ENCODE measurements at places on chromosomes 5 and 9.

DNA sequence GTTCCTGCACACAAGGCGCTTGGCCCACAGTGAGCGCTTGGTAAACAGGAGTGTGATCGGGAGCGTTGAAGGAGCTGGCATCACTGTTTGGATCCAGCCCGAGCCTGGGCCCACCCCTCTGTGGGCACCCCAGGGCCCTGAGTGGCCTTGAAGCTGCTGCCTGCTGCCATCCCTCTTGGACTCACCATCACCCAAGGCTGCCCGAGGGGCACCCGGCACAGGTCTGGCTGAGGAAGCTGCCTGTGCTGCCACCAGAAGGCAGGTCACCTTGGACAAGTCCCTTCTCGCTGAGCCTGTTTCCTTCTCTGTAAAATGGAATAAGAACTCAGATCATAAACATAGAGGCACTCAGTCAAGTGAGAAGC is 53.6 kb downstream of the LRSAM1 start:
- no peak for DNase-seq

DNA sequence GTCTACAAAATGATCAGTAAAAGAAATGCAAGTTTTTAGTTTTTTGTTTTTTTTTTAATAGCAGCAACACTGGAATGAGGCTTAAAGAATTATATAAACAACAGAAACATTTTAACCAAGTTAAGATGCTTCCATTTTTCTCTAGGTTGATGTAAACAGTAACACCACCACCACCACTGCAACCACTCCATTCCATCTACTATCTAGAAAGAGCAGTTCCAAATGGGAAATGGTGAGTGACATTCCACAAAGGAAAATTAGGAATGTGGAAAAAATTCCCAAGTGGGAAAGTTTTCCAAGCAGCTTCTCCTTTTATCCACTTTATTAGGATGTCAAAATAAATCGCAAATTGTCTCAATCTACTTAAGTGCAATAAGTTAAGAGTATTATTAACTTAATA is 32.6 kb downstream of the SLC38A9 start:
- DNase-seq: no peak

DNA sequence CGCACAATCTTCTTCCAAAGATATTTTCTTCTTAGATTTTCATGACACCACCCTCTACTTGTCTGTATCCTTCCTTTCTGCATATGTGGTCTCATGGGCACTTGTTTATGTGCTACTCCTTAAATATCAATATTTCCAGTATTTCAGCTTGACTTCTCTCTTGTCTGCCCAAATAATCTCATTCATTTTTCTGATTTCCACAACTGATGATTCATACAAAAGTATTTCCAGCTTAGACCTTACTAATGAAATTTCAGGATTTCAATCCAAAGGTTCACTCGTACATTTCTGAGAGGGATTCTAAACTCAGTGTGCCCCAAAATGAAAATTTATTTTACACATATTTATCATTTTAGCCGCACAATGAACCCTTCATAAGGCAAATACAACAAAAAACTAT is 928.9 kb upstream of the C9orf72 start:
- no peak for DNase-seq

DNA sequence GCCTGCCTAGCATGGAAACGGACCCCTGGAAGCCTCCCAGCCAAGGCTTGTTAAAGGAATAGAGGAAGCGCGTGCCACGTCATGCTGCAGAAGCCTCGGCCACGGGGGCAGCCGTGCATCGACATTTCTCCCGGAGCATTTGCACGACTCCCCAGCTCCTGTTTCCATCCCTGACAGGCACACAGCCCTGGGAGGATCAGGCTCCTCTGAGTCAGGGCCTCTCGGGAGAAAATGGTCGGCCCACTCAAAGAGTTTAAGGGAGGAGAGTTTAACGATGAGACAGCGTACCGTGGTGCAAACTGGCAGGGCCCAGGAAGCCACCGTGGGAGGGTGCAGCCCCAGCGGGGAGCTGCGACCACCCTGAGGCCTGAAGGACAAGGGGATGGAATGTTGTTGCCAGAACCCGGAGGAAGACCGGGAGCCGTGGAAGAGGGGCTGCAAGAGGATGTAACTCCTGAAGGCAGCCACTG is 213.6 kb downstream of the PAX5 start:
- DNase-seq: no peak

GRCh38 chr9:73089304-73089985 is 62.2 kb upstream of the ANXA1 start:
- DNase-seq: no peak

DNA sequence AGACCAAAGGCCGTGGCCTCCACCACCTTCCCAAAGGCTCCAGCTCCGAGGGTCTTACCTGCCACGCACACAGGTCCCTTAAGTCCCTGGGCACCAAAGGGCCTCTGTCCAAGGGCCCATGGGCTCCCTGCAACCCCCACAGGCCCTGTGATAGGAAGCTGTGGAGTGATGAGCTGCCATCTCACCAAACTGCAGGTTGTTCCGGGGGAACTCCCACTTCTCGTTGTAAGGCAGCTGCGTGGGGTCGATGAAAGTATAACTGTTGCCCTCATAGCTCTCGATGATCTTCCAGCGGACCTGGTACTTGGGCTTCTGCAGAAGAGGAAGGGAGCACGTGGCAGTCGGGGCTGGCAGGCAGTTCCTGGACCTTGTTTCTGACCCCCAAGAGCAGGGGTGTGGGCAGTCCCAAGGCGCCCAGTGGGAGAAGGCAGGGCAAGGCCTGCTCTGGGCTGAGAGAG is 24.8 kb downstream of the CSF1R start:
- DNase-seq: no peak

DNA sequence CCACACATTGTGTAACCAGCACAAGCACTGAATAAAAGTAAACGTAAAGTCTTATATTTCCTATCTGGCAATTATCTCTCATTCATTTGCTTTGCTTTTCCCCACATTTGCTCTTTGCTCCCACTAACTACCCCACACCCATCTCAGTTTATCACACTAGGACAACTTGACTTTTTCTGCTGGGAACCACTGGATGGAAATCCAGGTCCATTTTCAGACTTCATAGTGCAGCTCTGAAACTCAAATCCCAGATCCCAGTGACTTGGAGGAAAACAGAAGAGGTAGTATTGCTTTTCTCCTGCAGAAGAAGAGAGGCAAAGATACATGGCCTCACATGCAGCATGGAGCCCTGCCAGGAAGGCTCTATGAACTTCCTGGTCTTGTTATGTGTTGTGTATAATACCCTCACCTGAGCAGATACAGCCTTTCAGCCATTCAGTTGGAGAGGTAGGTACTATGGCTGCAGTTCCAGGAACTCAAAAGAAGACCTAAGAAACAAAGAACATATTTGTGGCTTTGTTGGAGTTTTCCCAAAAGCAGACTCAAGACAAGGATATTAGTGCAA is 90.0 kb upstream of the NIPBL start:
- DNase-seq: no peak

- no peak for DNase-seq
Measured at GRCh38 chr5:509611-510185, 14.6 kb downstream of the SLC9A3 start.

- no peak for DNase-seq
Measured at GRCh38 chr5:91126448-91126847, 256.7 kb downstream of the ARRDC3 start.

- no peak for DNase-seq
Measured at GRCh38 chr9:15711531-15711930, 158.7 kb downstream of the CCDC171 start.

- no peak for DNase-seq
Measured at GRCh38 chr9:72349911-72350310, 15.1 kb downstream of the ZFAND5 start.

DNA sequence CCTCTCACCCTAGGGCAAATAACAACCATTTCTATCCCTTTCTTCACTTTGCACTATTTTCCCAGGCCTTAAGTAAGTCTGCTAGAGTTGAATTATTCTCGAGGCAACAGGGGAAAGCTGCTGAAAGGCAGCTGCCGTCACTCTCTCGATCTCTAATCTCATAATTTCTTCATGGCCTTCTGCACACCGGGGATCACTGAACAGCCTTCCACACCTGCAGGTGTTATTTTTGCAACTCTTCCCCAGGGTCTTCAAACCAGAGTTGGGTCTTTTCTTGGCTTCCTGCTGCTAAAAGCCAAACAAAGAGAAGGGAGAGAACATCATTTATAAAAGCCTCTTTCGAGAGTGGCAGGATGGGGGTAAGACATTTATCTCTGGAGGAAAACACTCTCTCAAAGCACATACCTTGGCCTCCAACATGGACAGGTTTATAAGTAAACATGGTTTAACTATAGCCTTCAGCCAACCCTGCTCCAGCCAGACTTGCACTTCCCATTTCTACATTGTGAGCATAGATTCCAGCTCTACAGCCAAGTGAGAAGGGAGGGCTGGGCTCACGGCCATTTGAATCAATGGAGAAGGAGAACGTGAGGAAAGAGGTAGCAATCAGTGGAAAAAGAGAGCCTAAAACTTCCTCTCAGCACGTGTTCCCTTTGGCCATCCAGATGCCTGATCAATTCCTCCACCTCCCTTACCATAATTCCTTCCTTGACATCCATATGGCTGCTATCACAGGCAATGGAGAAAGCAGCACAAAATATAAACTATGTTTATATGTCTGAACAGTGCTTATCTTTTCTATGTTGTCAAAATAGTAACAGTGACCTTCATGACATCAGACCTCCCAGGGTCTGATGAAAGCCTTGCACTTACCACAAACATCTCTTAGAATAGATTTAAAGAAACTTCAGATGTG is 464.9 kb downstream of the TLE1 start:
- no peak for DNase-seq

DNA sequence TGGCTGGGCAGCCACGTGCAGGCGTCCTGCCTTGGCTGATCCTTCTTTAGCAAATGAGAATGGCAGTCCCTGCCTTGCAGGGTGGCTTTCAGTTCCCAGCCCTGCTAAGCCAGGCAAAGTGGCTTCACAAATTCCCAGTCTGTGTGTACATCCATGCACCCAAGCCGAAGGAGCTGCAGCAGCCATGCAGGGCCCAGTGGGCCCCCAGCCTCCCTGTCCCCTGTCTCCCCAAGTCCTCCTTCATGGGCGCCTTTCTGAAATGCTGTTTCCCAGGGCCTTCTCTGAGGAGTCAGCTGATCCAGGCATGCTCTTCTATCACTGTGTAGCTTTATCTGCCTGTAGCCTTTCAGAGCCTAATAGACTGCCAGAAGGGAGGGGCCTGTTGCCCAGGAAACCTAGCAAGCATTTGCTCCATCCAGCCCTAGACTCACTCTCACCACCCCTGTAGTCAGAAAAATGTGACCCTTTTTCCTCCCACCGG is 47.4 kb upstream of the SHC3 start:
- no peak for DNase-seq

- peak; percentile 83 for DNase-seq
Measured at GRCh38 chr9:37800631-37801286, at the start of gene DCAF10. Gene DCAF10, plus strand, starts transcription at chr9:37800797. Its CDS starts 70 bp downstream, at chr9:37800867.

GRCh38 chr5:8209500-8209899 is 340.6 kb downstream of the MTRR start:
- DNase-seq: no peak

DNA sequence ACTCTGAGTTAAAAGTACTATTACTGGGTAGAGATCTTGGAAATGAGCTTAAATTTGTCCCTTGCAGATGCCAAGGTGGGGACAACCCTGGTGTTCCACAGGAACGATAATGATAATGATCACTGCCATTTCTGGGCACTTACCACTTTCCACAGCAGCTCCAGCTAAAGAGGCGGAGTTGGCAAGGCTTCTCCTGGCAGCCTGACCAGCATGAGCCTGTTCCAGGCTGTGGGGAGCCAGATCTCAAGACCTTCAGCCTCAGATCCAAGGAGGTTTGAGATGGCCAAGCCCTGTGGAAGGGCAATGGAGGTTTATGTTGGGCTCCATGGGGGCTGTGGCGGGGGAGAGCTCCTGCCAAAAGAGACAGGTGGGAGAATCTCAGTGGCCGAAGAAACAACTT is 244.9 kb upstream of the MVB12B start:
- DNase-seq: no peak

DNA sequence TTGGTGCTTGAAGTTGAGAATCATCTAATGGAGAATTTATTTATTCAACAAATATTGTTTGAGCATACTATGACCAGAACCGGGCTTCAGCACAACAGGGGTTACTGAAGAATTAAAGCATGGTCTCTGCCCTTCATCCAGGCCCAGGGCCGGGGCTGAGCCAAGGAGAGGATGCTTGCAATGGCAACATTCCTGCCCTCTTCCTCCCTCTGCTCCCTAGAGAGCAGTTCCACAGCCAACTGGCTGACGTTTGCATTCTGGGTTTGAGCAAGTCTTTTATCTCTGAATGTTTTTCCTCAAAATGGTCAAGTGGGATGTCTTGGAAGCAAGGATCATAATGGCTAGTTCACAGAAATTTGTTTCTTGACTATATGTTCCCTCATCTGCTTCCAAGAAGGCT is 80.7 kb downstream of the GLDC start:
- no peak for DNase-seq

DNA sequence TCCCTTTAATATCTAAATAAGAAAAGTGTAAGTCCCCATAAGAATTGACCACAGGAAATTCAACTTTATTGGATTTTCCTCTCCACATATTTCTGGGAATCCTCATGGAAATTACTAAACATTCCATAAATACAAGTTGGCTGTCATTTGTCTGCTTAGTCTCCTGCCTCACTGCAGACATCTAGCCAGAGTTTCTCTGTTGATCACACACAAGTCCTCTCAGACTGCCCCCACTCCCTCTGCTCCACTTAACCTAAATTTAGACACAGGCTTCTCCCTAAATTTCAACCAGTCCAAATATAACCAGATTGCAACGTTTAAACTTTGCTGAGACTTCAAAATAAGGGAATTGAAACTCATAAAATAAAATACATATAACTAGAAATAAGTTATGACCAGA is 982.1 kb downstream of the DTWD2 start:
- DNase-seq: no peak

GRCh38 chr9:13431222-13431536 is 151.7 kb upstream of the MPDZ start:
- no peak for DNase-seq

DNA sequence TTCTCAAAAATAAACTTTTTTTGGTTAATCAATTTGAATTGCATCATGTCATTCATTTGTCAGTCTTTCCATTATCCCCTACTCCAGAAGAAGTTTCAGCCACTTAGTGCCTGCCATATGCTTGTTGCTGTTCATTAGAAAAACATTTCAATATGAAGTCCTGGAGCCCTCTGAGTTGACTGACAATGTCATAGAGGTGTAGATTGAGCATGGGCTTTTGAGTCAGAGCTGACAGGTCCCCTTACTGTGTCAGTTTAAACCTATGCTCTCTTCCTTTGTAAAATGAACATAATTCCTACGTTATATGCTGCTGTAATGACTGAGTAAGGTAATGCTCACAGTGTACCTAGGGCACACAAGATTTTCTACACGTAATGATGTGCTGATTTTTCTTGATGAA is 114.0 kb downstream of the CTNND2 start:
- DNase-seq: no peak

DNA sequence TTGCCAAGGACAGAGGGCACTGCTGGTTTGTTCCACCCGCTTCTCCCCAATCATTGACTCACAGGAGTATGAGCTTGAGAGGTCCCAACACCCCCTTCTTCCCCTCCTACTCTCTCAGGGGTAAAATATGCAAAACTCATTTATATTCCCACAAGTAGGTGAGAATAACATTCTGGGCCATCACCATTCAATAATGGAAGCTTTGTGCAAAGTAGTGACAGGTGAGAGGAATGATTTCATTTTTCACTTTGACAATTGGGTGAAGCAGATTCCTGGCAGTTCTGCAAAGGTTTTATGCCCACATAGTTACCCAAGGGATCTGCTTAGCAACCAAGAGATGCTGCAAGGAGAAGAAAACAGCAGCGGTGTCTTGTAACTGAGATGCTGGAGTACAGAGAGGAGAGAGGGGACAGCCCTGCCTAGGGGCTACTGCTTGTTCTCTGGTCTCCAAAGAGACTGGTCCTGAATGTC is 137.6 kb downstream of the CMYA5 start:
- no peak for DNase-seq
